ENCODE measurements at places on chromosomes 2 and 18.

GRCh38 chr2:197198890-197199289, 111.7 kb downstream of the ANKRD44 start:
- DNase-seq, result peak; percentile 59

GRCh38 chr18:13330996-13331395, 112.4 kb downstream of the LDLRAD4 start:
- no peak for DNase-seq

DNA sequence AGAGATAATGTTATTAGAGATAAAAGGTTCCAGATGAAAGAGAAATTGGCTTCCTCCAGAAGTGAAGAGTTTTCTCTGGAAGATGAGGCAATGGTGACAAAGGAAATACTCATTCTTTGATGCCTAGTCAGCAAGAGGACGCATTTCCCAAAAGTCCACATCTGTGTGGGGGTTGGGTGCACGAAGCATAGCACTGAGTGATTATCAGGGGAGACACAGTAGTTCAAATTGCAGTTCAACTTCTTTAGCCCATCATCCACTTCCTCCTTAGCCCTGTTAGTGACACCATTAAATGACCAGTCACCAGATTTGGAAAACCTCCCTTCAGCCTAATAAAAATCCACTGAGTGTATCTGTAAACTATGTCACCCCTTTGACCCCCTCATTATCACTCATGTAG, 80.9 kb upstream of the PHLPP1 start:
- DNase-seq, result no peak

DNA sequence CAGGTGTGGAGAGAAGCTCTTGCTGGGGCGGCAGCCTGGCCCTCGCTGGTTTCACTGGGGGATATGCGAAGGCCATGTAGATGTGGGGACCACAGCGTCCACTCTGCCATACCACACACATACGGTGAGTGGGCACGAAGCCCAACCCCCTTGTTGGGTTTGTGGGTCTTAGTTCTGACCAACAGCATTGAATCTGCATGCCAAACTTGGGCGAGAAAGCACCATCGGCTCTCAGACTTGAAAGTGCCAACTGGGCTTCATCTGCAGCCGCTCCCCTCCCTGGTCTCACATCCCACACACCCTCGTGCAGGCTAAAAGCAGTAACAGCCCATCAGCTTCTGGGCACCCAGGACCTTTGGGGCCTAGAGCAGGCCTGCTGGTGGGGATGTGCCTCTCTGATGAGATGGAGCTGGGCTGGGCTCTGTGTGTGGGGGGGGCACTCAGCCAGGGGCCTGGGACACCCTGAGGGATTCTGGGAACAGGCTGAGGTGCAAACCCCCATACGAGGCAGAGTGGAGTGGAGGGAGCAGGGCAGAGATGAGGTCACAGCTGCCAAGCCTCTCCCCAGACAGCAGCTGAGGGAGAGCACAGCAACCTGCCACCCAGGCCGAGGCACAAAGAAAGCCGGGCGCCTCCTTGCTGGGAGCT, 264.4 kb downstream of the TWIST2 start:
- no peak for DNase-seq

- DNase-seq, result no peak
These were observed 66.2 kb downstream of the STAT1 start for GRCh38 chr2:190947711-190948251.
